Kidney epithelial cell (primary cell): ENCODE measurements at places on chromosomes 5 and 9.

GRCh38 chr9:78406933-78407332 is 110.0 kb downstream of the PSAT1 start:
- DNase-seq: no peak

DNA sequence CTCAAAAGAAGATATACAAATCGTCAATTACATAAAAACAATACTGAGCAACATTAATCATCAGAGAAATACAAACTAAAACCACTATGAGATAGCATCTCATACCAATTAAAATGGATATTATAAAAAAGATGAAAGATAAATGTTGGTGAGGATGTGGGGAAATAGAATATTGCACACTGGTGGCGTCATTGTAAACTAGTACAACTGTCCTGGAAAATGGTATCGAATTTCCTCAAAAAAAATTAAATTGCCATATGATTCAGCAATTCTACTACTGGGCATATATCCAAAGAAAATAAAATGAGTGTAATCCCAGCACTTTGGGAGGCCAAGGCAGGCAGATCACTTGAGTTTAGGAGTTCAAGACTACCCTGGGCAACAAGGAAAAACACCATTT is 326.0 kb upstream of the FTMT start:
- no peak for DNase-seq

DNA sequence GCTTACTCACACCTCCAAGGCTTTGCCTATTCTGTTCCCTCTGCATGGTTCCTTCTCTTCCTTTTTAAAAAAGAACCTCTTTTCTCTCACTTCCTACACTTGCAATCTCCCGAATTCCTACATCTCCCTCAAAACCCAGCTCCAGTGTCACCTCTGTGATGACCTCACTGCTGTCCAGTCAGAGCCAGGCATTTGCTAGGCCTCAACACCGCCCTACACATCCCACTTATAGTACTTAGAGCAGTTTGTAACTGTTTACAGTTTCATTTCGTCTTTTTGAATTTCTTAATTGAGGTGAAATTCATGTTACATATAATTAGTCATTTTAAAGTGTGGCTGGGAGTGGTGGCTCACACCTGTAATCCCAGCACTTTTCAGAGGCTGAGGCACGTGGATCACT is 30.8 kb downstream of the CD14 start:
- DNase-seq: no peak

DNA sequence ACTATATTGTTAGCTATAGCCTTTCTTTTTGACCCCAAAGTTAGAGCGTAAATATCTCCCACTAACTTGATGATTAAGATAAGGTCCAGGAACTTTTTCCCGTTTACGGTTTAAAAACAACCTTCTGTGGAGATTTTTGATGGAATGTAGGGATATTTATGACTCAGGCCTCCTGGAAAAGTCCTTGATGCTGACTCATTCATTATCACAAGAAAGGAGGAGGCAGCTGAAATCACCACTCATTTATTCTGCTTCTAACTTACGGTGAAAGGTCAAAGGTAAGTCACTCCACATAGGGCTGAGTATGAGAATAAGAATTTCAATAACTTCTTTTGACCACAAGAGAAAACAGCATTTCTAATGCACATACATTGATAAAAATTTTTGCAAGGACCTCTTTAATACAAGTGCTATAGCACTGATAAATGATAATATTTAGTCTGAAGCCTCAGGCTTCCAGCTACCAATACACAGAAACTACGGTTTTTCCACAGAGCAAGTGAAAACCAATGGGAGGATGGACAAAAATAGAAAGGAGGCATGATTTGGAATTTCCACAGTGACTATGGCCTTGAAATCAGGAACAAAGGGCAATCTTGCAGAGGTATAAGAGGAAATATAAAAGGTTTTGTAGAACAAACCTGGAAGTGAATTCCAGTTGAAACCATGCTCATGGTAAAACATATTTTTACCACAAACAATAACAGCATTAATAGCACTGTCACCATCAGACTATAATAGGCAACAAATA is 146.5 kb downstream of the PPP2R2B start:
- DNase-seq: peak; percentile 82

GRCh38 chr9:106583751-106584150 is 279.2 kb upstream of the ZNF462 start:
- DNase-seq: no peak

DNA sequence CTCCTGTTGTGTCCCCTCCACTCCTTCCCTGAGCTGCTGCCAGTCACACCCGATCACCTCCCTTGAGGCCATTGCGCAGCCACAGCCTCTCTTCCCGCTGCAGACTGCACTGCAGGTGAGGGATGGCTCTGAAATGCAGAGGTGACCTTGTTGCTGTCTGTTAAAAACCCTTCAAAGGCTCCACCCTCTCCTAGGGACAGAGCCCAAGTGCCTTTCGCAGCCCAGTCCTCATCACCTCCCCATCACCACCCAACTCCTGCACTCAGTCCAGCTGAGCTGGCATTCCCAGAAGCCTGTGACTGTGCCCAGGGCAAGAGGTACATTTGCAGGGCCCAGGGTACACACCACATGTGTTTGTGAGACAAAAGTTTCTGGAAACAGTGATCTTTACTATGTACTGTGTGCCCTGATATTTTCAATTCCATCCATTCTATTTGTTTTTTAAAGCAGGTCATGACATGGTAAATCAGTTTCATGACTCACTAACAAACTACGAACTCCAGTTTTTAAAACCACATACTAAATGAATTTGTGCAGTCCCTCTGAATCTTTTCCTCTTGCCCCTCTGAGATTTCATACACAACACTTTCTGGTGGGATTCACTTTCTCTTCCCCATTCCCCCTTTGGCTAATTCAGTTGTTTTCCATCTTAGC is 73.0 kb upstream of the SPOCK1 start:
- no peak for DNase-seq

DNA sequence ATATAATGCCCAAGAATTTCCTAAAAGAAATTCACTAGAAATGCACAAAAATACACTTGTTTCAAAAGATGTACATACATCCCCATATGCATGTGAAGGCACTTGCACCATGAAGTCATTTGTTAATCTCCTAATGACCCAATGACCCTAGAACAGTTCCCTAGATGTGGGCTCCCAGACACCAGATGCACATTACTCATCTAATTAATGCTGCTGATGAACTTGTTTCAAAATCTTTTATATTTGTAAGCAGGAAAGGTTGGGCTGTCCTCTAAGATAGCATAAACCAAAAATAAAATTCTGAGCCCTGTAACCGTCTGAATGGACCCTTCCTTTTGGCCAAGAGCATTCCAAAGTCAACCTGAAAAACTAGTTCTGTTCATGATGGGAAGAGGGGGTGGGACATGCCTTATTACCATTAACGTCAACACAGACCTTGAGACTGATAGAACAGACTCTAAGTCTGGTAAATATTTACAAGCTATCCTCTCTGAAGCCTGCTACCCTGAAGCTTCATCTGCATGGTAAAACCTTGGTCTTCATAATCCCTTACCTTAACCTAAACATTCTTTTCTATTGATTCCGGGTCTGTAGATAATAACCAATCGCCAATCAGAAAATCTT is 91.0 kb upstream of the DAPK1 start:
- DNase-seq: no peak

DNA sequence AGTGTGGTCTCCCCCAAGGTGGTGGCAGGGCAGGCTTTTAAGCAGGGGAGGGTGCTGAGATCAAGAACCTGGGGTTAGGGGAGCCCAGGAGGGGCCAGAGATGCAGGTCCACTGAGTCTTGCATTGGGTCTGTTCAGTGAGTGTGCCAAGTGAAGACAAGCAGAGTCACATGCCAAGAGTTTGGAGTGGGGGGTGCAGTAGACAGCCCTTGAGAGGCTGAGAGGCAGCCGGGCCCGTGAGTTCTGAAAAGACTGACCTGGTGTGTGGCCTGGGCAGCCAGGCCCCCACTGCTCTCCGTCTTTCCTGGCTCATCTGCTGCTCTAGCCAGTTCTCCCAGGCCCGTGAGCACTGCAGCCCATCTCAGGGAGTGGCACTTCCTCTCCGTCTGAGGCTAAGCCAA is 120.0 kb downstream of the DAB2IP start:
- no peak for DNase-seq

DNA sequence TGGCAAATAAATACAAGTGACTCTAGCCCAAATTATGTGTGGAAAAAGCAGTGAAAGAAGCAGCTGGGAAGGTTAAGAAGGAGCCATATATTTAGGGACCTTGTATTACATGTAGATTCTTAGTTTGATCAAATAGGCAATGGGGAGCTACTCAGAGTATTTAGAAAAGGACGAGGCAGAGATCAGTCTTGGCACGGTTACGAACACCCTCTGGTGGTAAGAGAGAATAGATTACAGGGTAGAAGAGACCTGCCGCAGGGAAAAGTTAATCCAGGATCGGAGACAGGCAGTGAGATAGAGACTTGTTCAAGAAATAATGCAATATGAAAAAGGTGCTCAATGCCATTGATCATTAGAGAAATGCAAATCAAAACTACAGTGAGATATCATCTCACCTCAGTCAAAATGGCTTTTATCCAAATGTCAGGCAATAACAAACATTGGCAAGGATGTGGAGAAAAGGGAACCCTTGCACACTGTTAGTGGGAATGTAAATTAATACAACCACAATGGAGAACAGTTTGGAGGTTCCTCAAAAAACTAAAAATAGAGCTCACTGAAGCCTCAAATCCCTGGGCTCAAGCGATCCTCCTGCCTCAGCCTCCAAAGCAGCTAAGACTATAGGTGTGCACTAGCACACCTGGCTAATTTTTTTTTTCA is 12.0 kb downstream of the INIP start:
- no peak for DNase-seq

GRCh38 chr9:109886041-109886440 is 106.0 kb downstream of the PALM2AKAP2 start:
- DNase-seq: no peak

DNA sequence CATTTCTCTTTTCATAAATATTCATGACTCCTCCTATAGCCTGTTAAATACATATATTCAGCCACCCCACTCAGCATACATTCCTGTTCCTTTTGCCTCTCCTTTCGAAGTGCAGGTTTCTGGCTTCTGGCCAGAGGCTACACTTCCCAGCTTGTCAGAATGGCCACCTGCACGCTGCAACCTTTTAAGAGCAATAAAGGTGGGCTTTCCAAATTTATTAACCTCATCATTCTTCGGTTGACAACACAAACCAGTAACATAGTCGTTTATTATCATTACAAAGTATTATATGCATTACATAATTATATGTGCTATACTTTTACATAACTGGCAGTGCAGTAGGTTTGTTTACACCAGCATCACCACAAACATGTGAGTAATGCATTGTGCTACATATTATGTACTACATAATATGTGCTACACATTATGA is 16.5 kb upstream of the TMEM171 start:
- DNase-seq: no peak

GRCh38 chr5:37055383-37055990 is 178.9 kb downstream of the NIPBL start:
- DNase-seq: no peak

DNA sequence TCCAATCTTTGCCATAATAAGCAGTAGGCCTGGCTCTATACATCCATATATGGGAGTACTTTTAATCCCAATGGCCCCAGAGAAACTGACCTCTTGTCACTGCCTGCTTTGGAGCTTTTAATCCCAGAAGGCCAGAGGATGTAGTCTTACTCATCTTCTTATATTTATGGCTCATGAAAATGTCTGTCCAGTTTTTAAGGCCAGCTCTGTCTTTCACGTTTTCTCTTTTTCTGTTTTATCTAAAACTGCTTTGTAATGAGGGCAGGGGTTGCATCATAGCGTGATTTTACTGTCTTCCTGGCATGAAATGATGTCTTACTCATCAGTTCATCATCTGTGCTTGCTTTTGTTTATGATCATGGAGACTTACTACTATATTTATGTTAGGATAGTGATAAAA is 1094.9 kb downstream of the MAT2B start:
- DNase-seq: no peak

DNA sequence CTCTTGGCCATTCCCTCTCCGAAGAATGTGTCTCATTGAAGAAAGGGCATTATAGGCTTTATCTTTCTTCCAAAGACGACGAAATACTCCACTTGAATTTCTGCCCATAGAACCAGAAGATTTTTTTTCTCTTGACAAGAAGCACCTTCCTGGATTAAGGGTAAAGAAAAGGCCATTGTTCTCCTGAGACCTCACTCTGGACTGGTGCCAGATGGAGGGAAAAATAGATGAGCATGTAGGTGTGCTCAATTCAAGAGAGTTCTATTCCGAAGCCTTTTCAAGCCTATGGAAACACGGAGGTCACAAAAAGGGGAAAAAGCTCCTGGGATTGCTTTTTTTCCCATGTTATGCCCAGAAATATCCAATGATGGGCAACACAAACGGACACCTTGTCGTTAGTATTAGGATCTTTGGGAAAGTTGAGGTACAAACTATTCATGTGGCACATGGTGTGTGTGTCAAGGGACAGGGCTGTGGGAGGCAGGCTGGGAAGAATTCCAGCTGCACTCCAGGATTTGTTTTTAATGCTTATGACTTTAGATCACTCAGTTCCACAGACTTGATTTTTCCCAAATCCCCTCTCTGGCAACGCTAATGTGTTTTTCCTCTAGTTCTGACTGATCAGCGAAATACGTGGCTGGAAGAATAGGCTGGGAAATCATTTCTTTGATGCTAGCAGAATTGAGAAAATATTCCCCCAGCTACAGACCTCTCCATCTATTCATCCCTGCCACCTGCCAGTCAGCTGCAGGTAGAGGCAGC is 89.9 kb downstream of the SIL1 start:
- no peak for DNase-seq

- DNase-seq: no peak
These were observed 101.7 kb downstream of the ADRB2 start for GRCh38 chr5:148928141-148928540.

GRCh38 chr5:55533521-55534435 is 986 bp downstream of the PLPP1 start:
- no peak for DNase-seq

DNA sequence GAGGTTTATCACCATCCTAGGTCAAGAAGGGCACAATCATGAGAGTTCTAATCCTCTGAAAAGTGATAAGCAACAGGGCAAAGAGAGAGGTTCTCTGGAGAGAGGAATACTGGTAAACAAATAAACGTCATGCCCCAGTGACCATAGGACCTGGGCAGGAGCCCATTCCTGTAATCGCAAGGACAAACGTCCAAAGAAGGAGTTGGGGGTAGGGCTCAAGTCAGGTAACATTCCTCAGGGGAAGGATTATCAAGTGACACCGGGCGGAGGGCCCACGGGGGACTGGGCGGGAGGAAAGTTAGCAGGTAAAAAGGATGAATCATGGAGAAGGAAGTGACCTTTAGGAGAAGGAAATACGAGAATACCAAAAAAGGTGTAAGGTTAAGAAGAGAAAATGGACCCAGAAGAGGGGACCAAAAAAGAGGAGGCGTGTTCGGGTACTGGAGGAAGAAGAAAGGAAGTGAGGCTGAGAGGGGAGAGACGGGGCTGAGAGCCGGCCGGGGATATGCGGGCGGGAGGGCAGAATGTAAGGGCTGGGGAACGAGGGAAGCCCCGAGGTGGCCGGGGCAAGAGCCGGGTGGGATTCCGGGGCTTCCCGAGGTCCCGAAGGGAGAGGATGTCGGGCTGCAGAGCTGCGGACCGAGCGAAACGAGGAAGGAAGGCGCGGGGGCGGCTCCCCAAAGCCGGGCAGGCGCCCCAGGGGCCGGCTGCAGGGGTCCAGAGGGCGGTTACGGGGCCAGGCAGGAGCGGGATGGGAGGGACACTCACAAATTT is 583 bp downstream of the DIAPH1 start:
- no peak for DNase-seq
